ENCODE measurements at places on chromosomes 2 and 18.

DNA sequence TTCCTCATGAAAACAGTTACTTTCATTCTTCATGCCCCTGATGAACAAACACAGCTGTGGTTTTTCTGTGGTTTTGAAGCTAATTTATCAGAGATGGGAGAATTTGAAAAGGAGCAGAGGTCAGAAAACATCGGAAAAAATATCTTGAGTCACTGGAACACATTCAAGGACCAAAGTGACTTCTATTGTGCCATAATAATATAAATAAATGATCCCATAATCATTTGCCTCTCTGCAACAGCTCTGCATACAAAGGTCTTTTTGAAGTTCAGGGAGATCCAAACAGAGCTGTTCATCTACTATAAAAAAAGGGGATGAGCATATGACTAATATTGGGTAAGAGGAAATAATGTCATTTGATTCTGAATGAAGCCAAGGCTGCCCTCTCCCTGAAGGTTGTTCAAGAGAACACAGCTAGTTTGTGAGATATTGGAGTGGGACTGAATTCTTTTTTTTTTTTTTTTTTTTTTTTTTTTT is 201.3 kb upstream of the GALNT5 start:
- no peak for DNase-seq

GRCh38 chr2:64359892-64360657 is 93.9 kb upstream of the LGALSL start:
- peak; percentile 8 for DNase-seq

DNA sequence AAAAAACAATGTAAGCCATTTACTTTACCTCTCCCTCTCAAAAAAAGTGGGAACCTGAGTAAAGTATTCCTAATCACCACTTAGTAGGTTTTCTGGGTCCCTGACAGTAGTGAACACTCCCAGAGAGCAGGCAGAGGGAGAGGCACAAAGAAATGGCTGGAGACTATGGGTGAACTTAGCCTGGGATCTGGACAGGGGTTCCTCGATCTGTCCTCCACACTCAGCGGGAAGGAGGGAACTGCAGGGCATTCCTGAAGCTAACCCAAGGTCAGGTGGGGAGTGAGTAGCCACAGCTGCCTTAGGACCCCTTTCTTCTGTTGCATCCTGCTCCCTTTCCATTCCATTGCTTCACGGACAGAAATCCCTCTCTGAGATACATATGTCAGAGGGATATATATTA is 155.3 kb downstream of the TPGS2 start:
- no peak for DNase-seq

DNA sequence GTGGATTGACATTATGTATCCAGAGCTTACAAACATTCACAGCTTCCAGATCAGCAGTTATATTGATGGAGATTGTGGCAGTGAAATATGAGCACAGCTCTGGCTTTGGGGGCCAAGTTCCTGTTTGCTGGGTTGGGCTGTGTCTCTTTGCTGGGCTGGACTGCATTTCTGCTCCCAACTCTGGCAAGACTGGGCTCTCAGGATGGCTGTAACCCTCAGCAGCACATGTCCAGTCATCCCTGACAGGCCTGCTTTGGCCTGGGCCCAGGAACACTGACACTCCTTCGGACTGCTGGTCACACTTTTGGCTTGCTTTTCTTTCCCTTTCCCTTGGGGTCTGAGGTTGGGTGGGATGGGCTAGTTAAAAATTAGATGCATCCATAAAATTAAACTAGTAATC is 17.9 kb upstream of the VPS4B start:
- DNase-seq, result no peak

GRCh38 chr2:219911541-219911940 is 284.1 kb downstream of the SLC4A3 start:
- DNase-seq, result no peak

- no peak for DNase-seq
These were observed 1.1 kb downstream of the SULT1C4 start for GRCh38 chr2:108378851-108379250.

DNA sequence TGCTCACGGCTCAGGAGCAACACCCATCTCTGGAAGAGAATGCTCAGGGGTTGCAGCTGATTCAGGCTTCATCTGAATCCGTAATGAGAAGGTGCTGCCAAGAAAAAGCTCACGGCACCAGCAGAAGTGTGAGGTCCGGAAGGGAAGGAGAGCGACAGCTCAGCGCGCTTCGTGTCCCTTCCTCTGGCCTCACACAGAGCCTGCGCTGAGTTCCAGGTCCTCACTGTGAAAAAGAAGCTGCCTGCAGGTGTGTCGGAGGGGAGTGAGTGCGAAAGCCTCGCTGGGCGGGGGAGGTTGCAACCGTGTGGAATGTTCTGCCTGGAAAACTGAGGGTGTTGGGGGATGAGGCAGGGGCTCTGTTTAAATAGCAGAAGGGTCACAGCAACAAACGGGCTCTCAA is 76.2 kb upstream of the TWIST2 start:
- no peak for DNase-seq

DNA sequence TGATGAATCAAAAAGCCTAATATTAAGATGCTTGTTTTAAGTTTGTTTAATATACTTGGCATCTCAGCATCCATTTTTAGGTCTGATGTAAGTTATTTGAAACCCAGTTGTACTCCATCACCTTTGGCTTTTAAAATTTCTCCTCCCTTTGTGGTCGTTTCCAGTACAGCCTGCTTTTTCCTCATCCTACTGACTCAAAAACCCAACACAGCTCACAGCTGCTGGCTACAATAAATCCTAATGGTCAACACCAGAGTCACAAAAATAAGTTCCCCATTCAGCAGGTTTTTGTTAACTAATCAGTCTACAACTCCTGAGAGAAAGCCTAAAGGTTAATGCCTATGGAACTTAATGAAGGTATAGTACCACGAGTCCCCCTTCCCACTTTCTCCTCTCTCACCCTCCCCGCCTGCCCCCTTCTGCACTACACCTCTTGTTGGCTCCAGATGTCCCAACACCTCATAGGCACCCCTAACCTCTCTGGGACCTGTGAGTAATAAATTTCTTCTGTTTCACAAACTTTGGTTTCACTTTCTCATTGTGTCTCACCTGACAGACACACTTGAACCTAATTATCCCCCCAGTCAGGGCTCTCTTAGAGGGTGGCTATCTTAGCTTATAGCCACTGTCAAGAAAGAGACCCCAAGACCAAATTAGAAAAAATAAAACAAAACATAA is 148.6 kb downstream of the GALNT1 start:
- DNase-seq, result no peak

- no peak for DNase-seq
These were observed 157.0 kb upstream of the RND3 start for GRCh38 chr2:150644298-150645067.

- no peak for DNase-seq
These were observed 13.6 kb downstream of the STPG4 start for GRCh38 chr2:47141520-47141919.

DNA sequence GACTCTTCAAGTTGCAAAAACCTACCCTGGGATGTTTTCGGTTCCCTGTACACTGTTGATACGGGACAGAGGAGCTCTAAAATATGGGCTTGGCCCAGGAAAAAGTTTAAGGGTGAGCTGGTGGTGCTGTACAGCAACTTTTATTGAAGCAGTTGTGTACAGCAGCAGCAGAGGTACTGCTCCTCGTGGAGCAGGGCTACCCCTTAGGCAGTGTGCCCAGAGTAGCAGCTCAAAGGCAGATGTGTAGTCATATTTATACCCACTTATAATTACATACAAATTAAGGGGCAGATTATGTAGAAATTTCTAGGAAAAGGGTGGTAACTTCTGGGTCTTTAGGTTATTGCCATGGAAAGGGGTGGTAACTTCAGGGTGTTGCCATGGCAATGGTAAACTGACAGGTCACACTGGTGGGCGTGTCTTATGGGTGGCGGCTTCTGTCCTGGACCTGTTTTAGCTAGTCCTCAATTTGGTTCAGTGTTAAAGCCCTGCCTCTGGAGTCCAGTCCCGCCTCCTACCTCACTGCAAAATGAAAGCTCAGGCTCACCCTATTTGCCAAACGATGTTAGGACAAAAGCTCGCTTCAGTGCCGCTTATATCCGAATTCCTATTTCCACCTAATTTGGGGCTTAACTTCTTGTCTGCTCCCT is 203.2 kb downstream of the ETAA1 start:
- no peak for DNase-seq

GRCh38 chr2:203646266-203646864 is 60.1 kb upstream of the CD28 start:
- no peak for DNase-seq

DNA sequence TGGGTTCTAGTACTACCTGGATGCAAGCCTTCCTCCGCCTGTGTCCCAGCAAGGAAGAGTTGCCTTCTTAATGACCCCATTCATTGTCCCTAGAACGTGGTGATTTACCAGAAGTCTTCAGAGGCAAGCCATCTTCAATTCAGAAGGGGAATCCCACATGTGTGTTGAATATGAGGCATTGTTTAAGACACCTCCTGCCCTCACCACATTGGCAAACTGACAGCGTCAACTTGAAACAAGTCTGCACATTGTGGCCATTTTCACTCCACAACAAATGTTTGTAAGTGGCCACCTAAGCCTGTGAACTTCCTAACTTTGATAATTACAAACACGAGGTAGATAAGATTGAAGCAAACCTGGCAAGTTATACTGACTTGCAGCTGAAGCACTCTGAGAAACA is 83.7 kb downstream of the TCF7L1 start:
- DNase-seq, result no peak

DNA sequence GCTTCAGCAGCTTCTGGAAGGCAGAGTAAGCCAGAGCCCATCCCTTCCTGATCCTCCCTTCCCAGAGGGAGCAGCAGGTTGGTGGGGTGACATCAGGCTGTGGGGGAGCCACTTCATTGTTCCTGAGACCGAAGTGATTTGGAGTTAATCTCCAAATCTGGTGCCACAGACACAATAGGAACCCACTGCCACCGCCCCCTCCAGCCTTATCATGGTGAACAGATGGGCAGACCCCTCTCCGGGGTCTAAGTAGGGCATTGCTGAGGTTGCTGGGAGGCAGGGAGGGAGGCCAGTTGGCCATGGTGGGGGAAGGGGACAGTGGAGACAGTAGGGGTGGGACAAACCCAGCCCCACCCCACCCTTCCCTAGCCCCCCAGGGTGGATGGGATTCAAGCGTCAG is 25.6 kb upstream of the SLC35F6 start:
- DNase-seq, result no peak

DNA sequence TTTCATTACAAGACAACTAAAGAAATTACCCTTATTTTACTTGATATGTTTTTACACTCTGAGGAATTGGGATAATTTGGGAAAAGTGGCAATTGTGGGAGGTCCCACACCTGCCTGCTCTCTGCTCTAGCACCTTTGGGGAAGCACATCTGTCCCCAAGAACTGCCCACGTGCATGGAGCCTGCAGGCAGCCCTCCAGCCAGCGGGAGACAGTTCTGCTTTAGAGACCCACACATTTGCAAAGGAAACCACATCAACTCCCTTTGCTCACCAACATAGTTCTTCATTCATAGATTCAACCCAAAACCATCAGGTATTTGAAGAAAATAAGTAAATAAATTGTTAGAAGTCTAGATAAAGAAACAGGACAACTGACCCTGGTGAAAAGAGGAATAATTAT is 239.9 kb upstream of the ID2 start:
- DNase-seq, result peak; percentile 17

- DNase-seq, result peak; percentile 18
These were observed 97.1 kb downstream of the SH3RF3 start for GRCh38 chr2:109226128-109226527.

- DNase-seq, result no peak
These were observed 117.1 kb downstream of the ZNF407 start for GRCh38 chr18:74714791-74715190.

GRCh38 chr2:178306352-178307073 is 112.2 kb downstream of the OSBPL6 start:
- peak; percentile 8 for DNase-seq

- no peak for DNase-seq
These were observed 58.7 kb downstream of the L3MBTL4 start for GRCh38 chr18:6355789-6356589.

- DNase-seq, result no peak
These were observed 221.9 kb downstream of the NDUFA10 start for GRCh38 chr2:239803102-239803765.

- no peak for DNase-seq
These were observed 36.7 kb upstream of the CDC42EP3 start for GRCh38 chr2:37708146-37708545.

DNA sequence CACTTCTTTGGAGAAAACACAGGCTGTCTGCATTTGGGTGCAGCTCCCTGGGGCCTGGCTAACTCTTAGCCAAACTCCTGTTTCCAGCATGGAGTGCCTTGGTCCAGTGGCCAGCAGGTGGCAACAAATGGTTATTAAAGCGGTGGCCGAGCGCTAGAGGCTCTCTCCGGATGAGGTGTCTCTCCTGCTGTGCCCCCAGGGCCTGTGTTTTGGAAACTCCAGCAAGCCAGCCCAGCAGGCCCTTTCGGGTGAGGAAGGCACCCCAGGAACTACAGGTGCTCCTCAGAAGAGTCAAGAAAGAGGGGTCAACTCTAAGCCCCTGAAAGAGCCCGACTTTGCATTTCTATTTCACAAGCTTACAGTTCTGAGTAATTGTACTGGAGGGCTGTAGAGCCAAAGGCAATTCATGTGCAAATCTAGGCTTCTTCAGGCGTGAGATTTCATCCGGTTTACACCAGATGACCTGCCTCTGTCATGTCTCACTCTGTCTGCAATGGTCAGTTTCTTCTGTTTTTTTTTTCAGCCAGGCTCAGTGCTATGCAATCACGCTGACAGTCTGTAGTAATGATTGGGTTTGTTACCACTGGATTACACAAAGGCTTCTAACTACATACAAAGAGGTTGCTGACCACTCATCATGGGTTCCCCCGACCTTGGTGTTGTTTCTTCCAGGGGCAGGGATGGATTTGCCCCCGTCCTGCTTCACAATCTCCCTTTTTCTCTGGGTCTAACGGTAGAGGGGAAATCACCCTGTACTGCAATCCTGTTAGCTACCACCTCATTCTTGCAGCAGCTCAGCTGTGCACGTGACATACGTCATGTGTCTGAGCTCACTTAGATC is 7.6 kb upstream of the CHRNA1 start:
- no peak for DNase-seq

DNA sequence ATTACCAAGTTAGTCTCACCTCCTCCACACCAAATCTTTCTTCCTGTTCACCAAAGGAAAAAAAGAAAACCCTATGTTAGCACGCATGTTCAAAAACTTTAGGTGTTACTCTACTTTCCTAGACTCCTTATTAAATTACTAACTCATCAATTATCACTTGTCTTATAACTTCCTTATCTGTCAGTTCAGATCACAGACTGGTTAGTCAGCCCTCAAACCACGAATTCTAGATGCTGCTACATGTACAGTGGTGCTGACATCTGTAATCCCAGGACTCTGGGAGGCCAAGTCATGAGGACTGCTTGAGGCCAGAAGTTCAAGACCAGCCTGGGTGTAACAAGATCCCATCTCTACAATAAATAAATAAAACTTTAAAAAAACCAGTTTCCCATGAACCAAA is 3.5 kb downstream of the YWHAQ start:
- DNase-seq, result no peak

DNA sequence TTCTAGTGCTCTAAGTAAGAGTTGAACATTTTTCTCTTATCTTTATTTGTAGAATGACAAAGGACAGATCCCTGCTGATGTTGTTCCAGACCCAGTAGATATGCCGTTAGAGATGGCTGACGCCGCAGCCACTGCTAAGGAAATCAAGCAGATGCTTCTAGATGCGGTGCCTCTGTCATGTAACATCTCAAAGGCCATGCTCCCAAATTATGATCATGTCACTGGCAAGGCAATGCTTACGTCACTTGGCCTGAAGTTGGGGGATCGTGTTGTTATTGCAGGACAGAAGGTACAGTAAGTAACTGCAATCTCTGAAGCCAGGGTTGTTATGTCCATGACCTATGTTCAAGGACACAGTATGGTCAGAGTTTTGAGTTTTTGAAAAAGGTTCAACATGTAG is 28.4 kb downstream of the CLIP4 start:
- DNase-seq, result no peak
